ENCODE measurements at places on chromosomes 2 and 18.

- no peak for DNase-seq
Observed at GRCh38 chr18:65091744-65092329, 659.0 kb upstream of the CDH7 start.

GRCh38 chr2:207149249-207150213, 16.2 kb downstream of the KLF7 start:
- no peak for DNase-seq

GRCh38 chr2:10197697-10198076, 75.1 kb downstream of the RRM2 start:
- no peak for DNase-seq

- DNase-seq, result no peak
Observed at GRCh38 chr2:47206181-47206580, 51.1 kb upstream of the STPG4 start.

GRCh38 chr2:28982381-28982950, 1.4 kb downstream of the TOGARAM2 start:
- no peak for DNase-seq

DNA sequence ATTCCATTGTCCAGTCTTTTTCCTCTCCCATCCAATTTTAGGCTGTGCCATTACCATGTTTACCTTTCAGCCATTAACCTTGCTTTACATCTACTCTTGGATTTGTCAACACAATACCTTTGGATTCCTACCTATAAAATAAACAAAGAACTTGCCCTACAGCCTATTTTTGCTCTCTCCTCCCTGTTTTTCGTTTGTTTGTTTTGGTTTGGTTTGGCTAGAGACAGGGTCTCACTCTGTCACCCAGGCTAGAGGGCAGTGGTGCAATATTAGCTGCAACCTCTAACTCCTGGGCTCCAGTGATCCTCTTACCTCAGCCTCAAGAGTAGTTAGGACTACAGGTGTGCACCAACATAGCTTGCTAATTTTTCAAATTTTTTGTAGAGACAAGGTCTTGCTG, 76.1 kb downstream of the SP100 start:
- DNase-seq, result no peak

DNA sequence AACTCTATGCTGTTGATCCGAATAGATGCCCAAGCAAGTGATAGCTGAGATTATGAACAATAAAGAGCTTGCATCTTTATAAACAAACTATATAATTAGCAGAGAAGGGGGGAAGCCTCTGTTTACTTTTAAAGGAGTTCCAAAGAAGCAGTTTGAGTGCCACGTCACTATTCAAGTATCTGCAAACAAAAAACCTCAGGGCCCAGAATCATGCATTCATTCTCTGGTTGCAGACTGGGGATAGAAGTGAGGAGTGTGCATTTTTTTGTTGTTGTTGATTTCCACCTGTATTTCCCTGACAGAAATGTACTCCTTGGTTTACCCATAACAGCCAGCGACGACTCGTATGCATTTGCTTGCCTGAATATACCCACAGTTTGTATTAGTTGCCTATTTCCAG, 264.3 kb downstream of the PTGR3 start:
- no peak for DNase-seq

DNA sequence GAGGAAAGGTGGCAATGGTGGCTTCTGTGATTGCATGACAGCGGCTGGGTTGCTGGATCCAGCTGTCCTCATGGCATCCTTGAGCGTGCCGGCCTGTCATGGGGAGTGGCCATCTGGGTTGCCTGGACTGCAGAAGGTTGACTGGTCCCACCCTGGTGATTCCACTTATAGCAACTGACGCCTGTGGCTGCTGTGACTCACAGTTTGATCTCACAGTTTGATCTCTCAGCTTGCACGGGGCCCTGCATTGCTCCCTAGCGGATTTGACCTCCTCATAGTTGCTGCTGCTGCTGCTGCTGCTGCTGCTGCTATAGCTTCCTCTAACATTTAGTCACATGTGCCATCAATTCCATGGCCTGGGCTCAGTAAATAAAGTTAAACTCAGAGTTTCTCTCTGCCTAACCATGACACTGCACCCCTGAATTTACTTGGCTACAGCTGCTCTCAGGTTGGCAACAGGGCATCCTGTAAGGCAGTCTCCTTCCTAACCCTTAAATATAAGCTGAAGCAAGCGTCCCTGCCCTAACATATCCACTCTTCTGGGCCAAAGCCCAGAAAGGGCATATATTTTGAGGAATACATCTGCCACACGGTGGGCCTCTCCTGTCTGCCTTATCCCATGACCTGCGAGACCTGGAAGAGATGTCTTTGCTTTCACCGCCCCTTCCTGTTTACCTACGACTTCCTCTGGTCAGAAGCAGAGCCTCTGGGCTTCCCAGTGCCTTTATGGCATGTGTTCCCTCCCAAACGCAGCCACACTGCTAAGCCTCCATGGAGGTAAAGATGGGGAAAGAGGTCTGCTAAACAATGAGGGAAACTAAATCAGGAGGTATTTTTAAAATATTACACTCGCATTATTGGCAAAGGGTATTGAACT, 37.8 kb upstream of the CCDC150 start:
- no peak for DNase-seq

DNA sequence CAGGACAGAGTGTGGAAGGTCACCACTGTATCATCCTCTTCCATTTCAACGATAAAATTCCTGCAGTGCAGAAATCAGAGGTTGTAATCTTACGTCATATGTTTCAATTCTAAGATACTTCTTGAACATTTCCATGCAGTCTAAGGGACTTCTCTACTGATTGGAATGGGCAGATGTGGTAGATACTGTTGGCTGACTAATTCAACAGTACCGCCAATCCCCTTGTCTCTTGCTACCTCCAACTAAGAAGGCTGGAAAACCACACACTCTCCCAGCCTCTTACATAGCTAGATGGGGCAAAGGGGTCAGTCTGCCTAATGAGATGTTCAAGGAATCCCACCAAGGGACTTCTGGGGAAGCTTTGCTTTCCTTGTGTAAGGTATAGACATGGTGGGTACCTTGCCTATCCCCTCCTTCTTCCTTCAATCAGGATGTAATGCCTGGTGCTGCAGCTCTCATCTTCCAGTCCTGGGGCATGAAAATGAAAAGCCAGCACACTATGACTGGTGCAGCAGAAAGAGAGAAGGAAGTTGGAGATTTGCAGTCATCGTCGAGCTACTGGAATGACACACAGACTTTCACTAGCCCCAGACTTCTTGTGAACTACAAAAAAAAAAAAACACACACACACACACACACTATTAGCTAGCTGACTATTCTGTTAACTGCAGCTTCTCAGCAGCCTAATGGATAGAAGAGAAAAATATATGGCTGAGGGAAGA, 84.1 kb downstream of the ALPK2 start:
- DNase-seq, result no peak

GRCh38 chr2:222919841-222920526, 59.1 kb downstream of the ACSL3 start:
- DNase-seq, result no peak

DNA sequence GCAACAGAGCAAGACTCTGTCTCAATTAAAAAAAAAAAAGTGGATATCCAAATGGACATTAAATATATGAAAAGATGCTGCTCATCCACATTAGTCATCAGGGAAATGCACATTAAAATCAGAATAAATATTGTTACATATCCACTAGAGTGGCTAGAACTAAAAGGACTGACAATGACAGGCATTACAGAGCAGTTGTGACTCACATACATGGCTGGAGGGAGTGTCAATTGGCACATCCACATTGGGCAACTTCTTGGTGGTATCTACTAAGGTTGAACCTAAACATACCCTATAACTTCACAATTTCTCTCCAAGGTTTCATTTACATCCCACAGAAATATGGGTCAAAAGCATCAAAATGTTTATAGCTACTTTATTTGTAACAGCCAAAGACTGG, 14.0 kb upstream of the DNER start:
- no peak for DNase-seq

- no peak for DNase-seq
Observed at GRCh38 chr2:109500910-109501309, 112.9 kb downstream of the SEPTIN10 start.

DNA sequence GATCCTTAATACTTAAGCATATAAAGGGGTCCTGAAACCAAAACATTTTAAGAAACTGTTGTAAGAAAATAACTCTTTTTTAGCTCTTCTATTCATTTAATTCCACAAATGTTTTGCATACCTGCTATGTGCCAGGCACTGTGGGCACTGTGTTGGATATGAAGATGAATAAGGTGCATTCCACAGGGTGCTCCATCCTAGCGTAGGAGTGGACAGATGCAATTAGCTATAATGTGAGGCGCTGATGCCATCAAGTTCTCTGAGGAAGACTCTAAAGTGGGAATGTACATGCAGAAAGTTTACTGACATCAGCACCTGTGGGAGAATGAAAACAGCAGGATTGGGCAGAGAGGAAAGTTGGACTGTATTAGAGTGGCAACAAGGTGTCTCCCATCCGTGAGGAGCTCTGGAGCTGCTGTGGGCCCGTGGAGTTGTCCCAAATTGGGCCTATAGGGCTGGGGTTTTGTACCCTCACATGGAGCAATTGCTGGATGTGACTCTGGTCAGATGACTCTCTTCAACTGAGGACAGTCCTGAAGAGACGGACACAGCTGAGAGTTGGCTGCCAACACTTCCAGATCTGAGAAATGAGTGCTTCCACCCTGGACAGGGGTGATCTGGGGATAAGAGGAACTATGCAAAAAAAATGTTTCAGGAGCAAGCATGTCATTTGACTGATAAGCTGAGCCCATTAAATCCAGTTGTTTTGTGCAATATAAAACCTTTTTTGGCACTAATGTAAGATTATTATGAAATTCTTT, 22.3 kb downstream of the CD8A start:
- no peak for DNase-seq

DNA sequence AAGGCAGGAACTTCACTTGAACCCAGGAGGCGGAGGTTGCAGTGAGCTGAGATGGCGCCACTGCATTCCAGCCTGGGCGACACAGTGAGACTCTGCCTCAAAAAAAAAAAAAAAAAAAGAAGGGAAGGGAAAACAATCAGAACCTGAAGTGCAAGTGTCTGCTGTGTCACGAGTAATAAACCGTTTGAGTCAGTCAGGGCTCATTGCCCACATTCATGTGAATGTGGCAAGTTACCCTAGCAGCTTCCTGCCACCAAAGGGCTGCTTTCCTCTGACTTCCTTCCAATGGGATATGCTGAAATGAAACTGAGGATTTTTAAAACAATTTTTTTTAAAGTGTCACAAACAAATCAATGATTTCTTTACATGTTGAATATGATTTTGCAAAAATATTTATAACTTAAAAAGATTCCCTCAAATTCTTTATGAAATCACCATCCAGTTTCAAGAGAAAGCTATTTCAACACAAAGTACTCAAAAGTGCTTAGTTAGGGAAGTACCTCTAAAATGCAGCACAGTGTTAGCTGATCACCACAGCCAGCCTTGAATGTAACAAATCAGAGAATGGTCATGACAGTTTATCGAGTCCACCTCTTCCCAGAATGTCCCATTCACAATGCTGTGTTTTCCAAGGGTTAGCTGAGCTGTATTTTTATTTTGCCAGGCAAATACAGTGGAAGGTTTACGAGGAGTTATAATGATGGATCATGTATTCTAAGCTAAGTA, 36.4 kb downstream of the WDSUB1 start:
- no peak for DNase-seq

DNA sequence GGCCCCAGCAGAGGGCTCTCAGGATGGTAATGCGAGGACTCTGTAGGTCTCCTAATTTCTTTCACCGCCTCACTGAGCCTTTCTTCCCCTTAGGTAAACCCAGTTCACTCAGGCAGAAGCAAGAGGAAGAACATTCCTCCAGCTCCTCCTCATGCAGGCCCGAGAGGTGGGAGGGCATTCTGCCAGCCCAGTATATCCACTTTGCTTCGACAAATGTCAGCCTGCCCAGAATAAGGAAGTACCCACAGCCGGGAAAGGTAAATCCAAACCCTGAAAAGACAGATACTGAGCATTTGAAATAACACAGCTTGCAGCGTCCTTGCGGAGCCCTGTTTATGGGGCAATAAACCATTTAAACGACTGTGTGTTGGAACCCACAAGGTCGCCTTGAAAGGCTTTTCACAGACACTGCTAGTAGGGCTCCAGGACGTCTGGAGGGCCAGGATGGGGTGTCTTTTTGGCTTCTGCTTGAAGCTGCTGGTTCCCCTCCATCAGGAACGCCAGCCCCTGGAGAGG, 63.0 kb upstream of the STPG4 start:
- no peak for DNase-seq

GRCh38 chr18:24862201-24862816, 401.9 kb downstream of the HRH4 start:
- DNase-seq, result no peak

- DNase-seq, result no peak
Observed at GRCh38 chr2:105324732-105325131, 4.8 kb downstream of the TGFBRAP1 start.

Measured in activated CD4-positive, CD25-positive, alpha-beta regulatory T cell (primary cell).